ENCODE measurements at places on chromosomes 3 and 15.
A peak's percentile ranks its signal among the peaks of the same experiment; 100 is the strongest.

DNA sequence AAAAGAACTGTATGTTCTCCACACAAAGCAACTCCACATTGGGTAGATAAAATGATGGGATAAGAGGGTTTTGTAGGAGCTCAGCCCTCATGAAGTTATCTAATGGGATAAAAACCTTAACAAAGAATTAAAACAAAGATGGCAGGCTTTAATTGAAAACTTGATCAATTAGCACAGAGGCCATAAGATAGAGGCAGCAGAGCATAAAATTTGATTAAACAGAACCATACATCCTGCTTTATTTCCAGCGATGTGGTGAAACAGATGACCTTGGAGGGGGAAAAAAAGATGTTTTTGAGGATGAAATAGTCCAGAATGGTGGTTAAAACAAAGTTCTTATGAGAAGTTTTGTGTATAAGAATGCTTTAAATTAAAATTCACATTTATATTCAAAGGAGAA is 130.9 kb upstream of the ALCAM start:
- H3K27ac ChIP-seq, result no peak overlapping the region
- no peaks in the 10 kb centered on the region for H3K36me3 ChIP-seq
- no peaks in the 10 kb centered on the region for H3K27me3 ChIP-seq
- DNase-seq, result no peak

- peaks cover 12% of the 10 kb centered on the region for H3K36me3 ChIP-seq
- peak overlapping the region; percentile 65 for H3K27ac ChIP-seq
- no peak for DNase-seq
- no peak overlapping the region for H3K4me3 ChIP-seq
- no peaks in the 10 kb centered on the region for H3K27me3 ChIP-seq
These were observed 5.4 kb downstream of the NBEAL2 start for GRCh38 chr3:46984591-46985459.

- no peaks in the 10 kb centered on the region for H3K36me3 ChIP-seq
- no peak overlapping the region for H3K27ac ChIP-seq
- H3K4me1 ChIP-seq, result no peaks in the 10 kb centered on the region
- H3K27me3 ChIP-seq, result no peaks in the 10 kb centered on the region
- no peak overlapping the region for H3K4me3 ChIP-seq
These were observed 60.0 kb downstream of the MYH15 start for GRCh38 chr3:108450444-108450843.

- H3K4me3 ChIP-seq, result no peak overlapping the region
- no peak for DNase-seq
- H3K27ac ChIP-seq, result no peak overlapping the region
- peaks cover 17% of the 10 kb centered on the region for H3K4me1 ChIP-seq
These were observed 319 bp upstream of the TP63 start for GRCh38 chr3:189630767-189631372.

DNA sequence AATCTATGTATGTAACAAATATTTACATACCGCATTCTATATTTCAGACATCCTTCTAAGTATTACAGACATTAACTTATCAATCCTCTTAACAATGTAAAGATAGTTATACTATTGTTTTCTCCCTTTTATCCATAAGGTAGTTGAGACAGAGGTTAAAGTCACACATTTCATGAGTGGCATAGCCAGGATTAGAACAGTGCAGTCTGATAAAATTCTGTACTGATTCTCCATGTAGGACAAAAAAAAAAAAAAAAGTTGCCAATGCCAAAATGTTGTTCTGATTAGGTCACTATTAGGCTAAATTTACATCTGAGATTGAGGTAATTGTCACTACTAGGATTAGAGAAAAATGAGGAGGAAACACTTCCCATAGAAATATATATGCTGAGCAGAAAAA is 629.2 kb downstream of the OTOL1 start:
- H3K36me3 ChIP-seq, result no peaks in the 10 kb centered on the region
- no peak for DNase-seq
- H3K27me3 ChIP-seq, result no peaks in the 10 kb centered on the region
- H3K27ac ChIP-seq, result no peak overlapping the region
- H3K4me3 ChIP-seq, result no peak overlapping the region

- H3K27me3 ChIP-seq, result no peaks in the 10 kb centered on the region
- H3K4me1 ChIP-seq, result peaks cover 12% of the 10 kb centered on the region
- peak; percentile 2 for DNase-seq
- peak overlapping the region; percentile 29 for H3K27ac ChIP-seq
- H3K36me3 ChIP-seq, result no peaks in the 10 kb centered on the region
These were observed 620 bp downstream of the ABHD5 start for GRCh38 chr3:43691120-43691995.

- no peaks in the 10 kb centered on the region for H3K27me3 ChIP-seq
- peaks cover 3% of the 10 kb centered on the region for H3K4me1 ChIP-seq
- no peak overlapping the region for H3K27ac ChIP-seq
These were observed 2.0 kb upstream of the IL20RB start for GRCh38 chr3:136955813-136956212.

- H3K27ac ChIP-seq, result no peak overlapping the region
- H3K4me3 ChIP-seq, result no peak overlapping the region
- no peak for DNase-seq
These were observed 13.2 kb downstream of the TSC22D2 start for GRCh38 chr3:150421256-150421655.

- H3K4me1 ChIP-seq, result no peaks in the 10 kb centered on the region
- H3K27ac ChIP-seq, result no peak overlapping the region
- peaks cover 2% of the 10 kb centered on the region for H3K27me3 ChIP-seq
- DNase-seq, result no peak
These were observed 203.3 kb downstream of the FEZF2 start for GRCh38 chr3:62169906-62170660.

DNA sequence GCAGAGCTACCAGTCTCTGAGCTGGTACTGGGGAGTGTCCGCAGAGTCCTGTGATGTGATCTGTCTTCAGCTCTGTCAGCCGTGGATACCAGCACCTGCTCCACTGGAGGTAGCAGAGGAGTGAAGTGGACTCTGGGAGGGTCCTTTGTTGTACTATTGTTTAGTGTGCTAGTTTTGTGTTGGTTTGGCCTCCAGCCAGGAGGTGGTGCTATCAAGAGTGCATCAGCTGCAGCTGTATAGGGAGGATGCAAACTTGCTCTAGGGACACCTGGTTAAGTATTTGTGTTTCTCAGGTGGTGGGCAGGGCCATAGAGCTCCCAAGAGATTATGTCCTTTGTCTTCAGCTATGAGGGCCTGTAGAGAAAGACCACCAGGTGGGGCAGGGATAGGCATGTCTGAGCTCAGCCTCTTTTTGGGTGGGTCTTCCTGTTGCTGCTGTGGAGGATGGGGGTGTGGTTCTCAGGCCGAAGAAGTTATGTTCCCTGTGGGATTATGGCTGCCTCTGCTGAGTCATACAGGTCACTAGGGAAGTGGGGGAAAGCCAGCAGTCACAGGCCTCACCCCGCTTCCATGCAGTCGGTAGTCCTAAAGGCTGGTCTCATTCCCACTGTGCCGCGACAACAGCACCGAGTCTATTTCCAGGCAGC is 443.2 kb upstream of the TBL1XR1 start:
- no peak overlapping the region for H3K4me3 ChIP-seq
- peaks cover 10% of the 10 kb centered on the region for H3K4me1 ChIP-seq
- DNase-seq, result no peak
- H3K36me3 ChIP-seq, result no peaks in the 10 kb centered on the region

- H3K4me3 ChIP-seq, result no peak overlapping the region
- no peaks in the 10 kb centered on the region for H3K36me3 ChIP-seq
- H3K4me1 ChIP-seq, result no peaks in the 10 kb centered on the region
- no peak overlapping the region for H3K27ac ChIP-seq
These were observed 173.4 kb downstream of the MCTP2 start for GRCh38 chr15:94404733-94405283.

GRCh38 chr3:31226346-31226745 is 306.4 kb upstream of the STT3B start:
- DNase-seq, result no peak
- H3K36me3 ChIP-seq, result no peaks in the 10 kb centered on the region
- H3K27me3 ChIP-seq, result no peaks in the 10 kb centered on the region
- H3K4me1 ChIP-seq, result peaks cover 85% of the 10 kb centered on the region
- H3K4me3 ChIP-seq, result no peak overlapping the region

DNA sequence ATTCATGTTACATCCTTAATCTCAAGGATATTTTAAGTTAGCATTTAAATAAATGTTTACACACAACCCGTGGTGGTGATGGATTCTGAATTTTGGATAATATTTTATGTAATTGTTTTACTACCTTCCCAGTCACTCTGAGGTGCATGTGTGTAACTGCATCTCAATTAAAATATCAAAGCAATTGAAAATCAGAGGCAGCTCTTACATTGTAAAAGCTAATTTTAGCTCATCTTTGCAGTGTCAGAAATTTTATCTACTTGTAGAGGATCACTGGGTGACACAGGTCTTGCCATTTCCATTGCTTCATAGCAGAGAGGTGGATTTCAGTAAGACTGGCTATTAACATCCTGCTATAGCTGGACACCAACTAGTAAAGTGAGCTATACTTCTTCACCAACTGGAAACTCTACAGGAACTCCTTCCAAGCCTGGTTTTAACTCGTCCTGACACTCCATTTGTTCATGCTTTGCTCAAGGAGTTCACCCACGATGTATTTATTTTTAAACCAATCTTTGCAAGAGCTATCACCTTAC is 19.6 kb upstream of the MITF start:
- no peak overlapping the region for H3K27ac ChIP-seq
- H3K36me3 ChIP-seq, result no peaks in the 10 kb centered on the region
- H3K27me3 ChIP-seq, result no peaks in the 10 kb centered on the region
- no peak for DNase-seq
- no peak overlapping the region for H3K4me3 ChIP-seq

- H3K4me1 ChIP-seq, result peaks cover 6% of the 10 kb centered on the region
- no peaks in the 10 kb centered on the region for H3K27me3 ChIP-seq
- DNase-seq, result no peak
- H3K27ac ChIP-seq, result no peak overlapping the region
These were observed 4.6 kb upstream of the TMEM44 start for GRCh38 chr3:194637541-194638400.

DNA sequence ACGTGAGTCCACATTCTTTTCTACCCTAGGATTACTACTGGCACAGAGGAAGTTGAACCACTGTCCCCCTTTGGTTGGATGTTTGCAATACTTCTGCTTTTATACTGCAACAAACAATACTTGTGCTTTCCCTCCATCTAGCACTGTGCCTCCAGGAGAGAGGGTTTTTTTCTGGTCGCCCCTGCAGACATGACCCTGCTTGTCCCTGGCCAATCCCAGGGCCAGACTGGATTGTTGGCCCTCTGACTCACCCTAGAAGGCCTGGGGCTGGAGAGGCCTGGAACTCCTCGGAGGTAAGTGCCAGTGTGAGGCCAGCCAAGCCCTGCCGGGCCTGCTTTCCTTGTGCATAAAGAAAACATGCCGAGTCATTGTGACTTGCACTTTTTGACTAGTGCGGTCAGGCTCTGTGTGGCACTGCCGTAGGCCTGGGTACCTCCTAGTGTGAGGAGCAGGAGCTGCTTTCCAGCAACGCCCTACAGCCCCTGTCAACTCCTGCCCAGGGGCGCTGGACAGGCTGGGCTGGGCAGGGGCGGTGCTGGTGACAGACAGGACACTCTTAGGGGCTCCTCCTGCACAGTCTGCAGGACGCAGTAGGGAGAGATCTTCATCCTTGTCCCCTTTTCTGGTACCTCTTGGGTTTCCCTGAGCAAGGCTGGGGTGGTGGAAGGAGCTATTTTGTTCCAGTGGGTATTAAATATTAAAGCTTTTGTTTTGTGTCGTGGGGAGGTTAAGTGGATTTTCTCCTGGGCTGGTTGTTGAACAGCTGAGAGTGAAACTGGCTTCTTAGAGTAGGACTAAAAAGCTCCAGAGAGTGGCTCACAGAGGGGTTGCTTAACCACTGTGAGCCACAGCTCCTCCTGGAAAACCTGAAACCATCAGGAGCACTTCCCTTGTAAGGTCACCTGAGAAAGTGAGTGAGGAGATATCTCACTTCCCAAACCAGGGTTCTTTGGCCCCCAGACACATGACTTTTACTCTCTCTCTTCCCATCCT is 14.4 kb upstream of the TKT start:
- no peak overlapping the region for H3K27ac ChIP-seq
- no peaks in the 10 kb centered on the region for H3K36me3 ChIP-seq
- H3K27me3 ChIP-seq, result peaks cover 4% of the 10 kb centered on the region
- DNase-seq, result no peak

DNA sequence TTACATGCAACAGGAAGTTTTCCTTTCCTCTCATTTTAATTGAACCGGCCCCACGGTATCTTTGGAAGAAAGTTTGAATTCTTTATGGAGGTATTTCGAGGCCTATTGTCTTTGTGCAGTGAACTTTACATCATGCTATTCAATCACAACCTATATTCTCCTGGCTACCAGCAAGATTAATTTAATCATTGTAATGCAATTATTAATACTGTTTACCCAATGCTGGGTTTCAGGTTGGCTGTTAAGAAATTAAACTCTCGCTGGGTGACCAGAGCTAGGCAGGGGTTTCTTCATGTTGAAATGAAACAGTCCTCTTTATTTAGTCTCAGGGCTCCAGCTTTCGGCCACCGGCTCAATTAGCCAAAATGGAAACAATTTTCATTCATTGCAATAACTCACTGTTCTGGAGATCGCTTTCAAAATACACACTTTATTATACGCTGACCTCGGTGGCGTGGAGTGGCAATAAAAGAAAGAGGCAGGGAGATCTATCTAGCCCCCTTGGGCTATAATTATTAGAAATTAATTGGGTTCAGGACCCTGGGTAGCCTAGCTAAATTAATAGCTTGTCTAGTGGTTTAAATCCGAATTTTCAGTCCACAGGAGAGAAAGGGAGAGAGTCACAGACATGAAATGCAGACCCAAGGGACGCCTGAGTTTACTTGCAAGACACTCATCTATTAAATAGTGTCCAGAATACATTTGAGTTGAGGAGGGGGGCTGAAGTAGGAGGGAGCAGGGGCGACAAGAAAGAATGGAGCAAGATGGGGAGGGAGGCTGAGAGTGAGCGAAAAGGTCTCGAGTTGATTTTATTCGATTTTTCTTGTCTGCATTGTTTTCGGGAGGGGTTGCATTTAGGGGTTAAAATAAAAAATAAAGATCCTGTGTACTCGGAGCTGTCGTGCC is 3.9 kb upstream of the MECOM start:
- H3K27ac ChIP-seq, result no peak overlapping the region
- peaks cover 2% of the 10 kb centered on the region for H3K27me3 ChIP-seq
- H3K36me3 ChIP-seq, result no peaks in the 10 kb centered on the region
- DNase-seq, result no peak

- no peak for DNase-seq
- no peaks in the 10 kb centered on the region for H3K36me3 ChIP-seq
- no peak overlapping the region for H3K27ac ChIP-seq
- peaks cover 19% of the 10 kb centered on the region for H3K27me3 ChIP-seq
- no peak overlapping the region for H3K4me3 ChIP-seq
These were observed 797 bp downstream of the PAQR9 start for GRCh38 chr3:142962520-142963233.

GRCh38 chr3:32700244-32700643 is 15.3 kb downstream of the CNOT10 start:
- H3K36me3 ChIP-seq, result peaks cover 3% of the 10 kb centered on the region
- no peaks in the 10 kb centered on the region for H3K4me1 ChIP-seq
- DNase-seq, result no peak
- H3K4me3 ChIP-seq, result no peak overlapping the region

DNA sequence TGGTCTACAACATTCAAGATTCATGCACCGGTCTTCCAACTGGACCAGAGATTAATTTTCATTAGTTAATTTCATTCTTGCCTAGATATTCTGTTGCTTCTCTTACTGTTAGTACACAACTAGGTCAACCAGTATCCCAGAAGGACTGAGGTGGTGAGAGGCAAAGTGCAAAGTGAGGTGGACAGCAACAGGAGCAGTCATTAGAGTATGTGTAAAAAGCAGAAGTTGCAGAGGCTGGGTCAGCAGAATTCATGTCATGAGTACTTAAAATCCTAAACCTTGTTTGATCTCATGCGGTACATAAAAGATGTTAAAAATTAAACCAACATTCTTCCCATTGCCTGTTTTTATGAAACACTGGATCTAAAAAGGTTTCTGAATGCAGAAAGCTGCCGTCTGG is 46.7 kb downstream of the PARP14 start:
- no peaks in the 10 kb centered on the region for H3K4me1 ChIP-seq
- no peak for DNase-seq
- peaks cover 12% of the 10 kb centered on the region for H3K36me3 ChIP-seq
- no peak overlapping the region for H3K27ac ChIP-seq
